Mucosa of descending colon (tissue), 3 donors: ENCODE measurements at places on chromosomes 11 and 22.
A peak's percentile ranks its signal among the peaks of the same experiment; 100 is the strongest.

- no peak for DNase-seq
These were observed 40.6 kb downstream of the MUC6 start for GRCh38 chr11:995752-996420.

DNA sequence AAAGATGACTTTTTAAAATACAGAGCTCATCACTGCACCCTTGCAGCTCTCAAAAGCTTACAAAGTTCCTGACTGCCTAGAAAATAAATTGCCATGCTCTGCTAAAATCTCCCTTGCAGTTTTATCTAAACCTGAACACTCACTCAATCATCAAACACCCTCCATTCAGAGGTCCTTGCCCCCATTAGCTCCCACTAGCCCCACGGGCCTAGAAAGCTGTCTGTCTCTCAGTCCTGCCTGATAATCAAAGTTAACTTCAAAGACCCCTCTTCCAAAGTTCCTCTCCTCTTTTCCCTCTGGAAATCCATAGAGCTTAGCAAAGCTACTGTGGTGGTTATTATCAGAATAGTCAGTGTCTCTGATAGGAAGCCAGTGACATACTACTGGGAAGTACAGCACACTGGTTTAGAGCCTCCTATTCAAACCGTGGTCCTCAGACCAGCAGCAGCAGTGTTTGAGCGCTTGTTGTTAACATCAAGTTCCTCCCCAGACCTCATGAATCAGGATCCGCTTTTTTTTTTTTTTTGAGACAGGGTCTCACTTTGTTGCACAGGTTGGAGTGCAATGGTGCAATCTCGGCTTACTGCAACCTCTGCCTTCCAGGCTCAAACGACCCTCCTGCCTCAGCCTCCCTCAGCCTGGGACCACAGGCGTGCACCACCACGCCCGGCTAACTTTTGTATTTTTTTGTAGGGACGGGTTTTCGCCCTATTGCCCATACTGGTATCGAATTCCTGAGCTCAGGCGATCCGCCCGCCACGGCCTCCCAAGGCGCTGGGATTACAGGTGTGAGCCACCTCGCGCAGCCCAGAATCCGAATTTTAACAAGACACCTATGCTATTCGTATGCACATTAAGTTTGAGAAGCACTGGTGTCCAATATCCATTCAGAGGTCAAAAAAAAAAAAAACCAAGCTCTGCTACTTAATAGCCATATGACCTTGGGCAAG, 1.2 kb downstream of the NDUFC2 start:
- no peak for DNase-seq

GRCh38 chr11:13970986-13971385, 8.5 kb downstream of the SPON1 start:
- DNase-seq, result peak; percentile 80

DNA sequence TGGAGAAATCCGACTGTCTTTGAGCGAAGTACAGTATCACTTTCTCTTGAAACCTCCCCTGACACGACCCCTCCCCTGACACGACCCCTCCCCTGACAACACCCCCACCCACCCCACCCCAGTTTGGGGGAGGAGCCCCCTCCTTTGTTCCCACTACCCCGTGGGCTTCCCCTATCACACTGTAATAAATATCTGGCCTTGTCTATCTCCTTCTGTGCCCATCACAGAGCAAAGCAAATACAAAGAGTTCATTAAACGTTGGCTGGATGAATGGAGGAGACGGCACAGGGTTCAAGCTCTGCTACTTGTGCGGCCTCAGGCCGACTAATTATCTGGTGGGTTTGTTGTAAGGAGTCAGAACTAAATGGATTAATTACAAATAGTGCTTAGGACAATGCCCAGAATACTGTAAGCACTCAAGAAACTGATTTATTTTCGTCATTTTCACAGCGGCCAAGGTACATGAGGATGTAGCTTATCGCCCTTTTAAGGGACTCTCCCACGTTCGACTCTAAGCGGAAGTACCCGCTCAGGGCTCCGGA, 628 bp upstream of the GGA1 start:
- peak; percentile 49 for DNase-seq

DNA sequence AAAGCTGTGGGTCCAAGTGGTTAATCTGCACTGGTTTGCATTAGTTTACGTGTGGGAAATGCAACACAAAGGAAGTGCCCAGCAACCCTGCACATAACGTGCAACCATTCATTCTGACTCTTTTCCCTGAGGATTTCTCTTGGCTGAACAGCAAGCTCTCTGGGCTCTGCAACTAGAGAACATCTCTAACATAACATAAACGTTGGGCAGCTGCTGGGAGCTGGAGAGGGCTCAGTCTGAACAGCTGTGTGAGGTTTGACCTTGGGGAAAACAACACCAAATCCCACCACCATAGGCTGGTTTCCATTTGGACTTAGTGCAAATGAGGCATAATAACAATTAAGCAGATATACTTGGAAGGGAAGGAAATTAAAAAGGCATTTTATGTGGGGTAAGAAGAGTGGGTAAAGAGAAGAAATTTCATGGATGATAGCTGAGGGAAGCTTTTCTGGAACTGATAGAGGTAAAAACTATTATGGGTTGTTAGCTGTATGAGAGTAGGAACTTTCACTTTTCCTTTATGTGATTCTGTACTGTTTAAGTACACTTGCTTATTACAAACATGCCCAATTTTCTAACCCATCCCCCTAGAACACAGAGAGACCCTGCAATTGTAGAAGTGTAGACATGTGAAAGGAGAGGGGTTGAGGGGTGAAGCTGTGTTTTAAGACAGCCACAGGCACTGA, 76.2 kb downstream of the SNX19 start:
- no peak for DNase-seq

DNA sequence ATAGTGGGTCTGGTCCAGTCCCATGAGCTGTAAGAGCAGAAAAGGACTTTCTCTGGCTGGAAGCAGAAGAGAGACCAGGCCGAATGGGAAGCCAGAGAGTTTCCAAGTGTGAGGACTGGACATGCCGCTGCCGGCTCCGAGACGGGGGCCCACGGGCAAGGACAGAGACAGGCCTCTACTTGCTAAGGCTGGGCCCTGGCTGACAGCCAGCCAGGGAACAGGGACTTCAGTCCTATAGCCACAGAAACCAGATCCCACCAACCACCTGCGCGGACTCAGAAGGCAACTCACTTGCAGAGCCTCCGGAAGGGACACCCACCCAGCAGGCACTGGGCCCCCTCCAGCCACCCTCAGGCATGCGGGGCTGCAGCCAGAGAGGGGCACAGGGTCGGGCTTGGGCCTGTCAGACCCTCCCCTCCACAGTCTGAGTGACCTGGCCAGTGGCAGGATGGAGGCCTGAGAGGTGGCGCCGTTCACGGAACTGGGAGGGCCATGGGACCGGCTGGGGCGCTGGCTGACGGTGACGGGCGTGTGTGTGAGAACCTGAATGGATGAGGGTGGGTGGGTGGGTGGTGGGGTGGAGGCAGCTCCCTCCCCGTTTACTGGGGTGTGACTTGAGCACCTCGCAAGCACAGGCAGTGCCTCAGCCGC, 47.8 kb upstream of the A4GALT start:
- DNase-seq, result no peak

DNA sequence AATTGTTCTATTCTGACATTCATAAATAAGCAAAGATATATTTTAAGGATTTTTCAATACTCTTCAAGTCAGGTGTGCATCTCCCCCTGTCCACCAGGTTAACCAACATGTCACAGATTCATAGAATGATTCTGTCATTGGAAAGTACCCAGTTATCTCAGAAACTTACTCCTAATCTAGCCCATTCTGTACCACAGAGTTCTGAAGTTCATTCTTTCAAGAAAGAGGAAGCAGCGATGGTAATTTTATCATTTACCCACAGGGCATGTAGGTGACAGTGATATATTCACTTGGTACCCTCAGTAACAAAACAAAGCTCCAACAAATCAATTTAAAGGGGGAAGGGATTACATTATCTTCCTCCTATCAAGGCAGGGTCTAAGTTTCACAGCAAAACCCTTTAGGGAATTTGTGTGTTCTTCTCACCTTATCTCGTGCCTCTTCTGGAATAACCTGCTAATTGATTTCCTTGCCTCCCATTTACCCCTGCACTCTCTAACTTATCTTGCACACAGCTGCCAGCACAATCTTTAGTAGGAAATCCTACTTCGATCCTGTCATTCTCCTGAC, 19.0 kb upstream of the MPPED2 start:
- no peak for DNase-seq

GRCh38 chr22:42337356-42337755, 66.9 kb upstream of the TCF20 start:
- DNase-seq, result no peak

DNA sequence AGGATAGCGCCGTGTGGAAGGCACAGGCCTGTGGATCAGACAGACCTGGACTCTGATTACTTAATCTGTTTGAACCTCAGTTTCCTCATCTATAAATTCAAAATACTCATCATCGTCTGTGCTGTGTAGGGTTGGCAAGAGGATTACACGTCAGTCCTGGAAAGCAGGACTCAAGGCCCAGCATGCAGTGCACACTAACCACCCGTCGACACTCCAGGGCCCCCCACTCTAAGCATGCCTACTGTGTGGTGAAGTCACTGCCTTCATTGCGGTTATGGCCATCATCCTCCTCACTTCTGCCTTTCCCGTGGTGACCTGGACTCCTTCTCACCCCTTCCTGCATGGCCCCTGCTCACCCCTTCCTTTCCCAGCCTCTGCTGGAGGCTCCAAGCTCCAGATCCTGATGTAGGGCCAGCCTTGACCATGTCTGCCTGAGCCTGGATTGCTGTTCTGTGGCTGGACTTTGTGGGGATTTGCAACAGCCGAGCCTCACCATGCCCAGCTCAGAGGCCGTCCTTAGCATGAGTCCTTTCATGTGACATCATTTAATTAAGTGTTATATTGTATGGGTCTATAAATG, 1158.0 kb downstream of the TBC1D22A start:
- no peak for DNase-seq

- DNase-seq, result no peak
These were observed 16.0 kb downstream of the PLCB3 start for GRCh38 chr11:64267207-64267945.

DNA sequence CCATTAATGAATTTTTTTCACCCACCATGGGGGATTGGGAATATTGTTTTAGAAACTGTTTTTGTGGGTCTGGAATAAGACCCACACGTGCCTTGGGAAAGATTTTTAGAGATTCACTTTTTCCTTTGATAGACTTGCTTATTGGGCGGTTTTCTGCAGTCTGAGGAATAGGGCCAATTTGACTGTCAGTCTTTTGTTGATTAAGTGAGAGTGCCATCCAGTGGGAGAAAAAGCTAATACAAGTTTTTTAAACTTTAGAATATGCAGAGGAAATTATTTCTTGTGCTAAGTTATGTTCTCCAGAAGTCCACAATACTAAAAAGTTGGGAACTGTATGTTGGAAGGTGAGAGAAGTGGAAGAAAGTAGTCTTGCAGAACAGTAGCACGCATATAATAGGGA, 56.1 kb downstream of the PRMT3 start:
- no peak for DNase-seq

DNA sequence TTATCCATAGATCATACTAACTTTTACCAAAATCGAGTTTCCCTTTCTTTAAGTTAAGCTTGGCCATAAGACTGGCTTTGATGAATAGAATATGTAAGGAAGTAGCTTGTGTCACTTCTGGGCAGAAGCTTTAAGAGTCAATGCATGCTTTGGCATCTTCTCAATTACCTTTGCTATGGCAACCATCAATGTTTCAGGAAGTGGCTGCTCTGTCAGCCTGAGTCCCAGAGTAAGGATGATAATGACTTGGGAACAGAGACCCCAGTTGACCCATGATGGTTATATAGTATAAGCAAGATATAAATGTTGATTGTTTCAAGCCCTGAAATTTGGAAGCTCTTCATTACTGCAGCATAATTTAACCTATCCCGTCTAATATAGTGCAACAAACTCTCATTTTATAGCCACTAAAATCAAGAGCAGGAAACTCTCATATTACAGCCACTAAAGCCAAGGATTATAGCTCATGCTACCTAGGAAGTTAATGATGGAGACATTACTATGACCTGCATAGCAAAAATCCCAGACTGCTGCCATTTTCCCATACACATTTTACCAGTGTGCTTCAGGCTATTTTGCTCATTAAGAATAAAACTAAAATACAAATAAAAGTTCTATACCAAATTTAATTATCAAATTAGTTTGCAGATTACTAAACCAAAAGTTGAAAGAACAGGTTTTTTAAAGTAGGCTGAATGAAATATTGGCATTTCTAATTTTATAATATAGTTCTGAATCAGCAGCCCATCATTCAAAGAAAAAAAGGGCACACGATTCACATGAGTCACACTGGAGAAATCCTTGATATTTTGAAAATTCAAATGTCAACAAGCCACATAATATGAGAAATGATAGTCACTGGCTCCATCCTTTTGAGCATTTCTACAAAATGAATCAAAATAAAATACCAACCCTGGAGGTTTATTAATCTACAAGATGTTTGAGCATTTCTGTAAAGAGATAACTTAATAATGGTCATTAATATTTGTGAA, 23.8 kb downstream of the FSHB start:
- no peak for DNase-seq
